Cerebellar nuclear complex (tissue), 1 donor: ENCODE measurements at places on chromosomes 3 and 15.

DNA sequence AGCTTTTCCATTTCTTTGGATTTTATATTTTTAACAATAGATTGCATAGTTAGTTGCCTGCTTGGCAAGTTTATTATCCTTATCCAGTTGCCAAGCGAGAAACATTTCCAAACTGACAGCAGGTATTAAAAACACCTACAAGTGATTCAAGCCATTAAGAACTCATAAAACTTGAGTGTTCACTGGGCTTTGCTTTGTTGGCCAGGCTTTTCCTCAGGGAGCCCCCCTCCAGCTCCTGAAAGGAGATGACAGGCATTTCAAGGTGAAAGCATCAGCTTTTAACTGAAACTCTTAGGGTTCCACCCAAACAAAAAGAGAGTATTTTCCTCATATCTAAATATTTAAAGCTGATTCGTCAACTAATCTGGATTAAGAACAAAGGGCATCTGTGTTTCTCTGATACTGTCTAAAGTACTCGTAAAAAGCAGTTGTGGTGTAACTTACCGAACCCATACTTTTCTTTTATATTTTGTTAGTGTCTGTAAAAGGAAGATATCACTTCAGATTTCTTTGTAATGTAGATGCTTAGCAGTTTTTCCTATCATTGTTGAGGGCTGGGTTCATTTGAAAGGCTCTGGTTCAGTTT lies 363.4 kb downstream of the OTOL1 start:
- DNase-seq = no peak

DNA sequence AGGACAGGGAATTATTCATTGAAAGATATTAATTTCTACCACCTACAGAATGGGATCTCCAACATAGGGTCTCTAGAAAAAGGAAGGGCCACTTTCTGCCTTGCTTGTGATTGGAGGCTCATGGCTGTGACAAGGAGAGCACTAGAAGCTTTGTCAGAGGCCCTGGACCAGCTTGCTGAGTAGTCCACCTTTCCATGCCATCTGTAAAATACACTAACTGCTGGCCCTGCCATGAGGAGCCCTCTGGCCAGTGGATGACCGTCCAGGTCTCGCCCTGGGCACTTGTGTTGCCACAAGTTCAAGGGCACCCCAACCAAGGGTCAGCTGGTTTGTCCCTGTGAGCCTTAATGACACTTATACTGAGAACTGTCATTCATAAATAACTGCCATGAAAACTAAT lies 1.6 kb upstream of the SYNM start:
- no peak for DNase-seq

DNA sequence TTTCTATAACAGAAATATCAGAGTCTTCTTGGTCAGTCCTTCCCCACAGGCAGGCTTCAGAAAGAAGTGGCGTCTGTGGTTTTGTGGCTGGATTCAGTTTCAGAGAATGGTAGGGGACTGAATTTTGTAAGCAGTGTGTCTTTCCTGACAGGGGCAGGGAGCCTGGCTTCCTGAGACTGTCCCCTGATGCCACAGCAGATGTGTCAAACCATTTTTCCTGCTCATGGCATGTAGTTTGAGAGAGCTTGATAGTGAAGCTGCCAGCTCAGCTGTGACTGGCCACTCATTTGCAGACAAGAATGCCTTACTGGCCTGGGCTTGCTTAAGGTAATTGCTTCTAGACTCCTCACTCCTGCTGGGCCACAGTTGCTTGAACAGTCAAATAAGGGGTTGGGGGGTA lies 26.4 kb downstream of the LARS2 start:
- DNase-seq = no peak

GRCh38 chr15:32671339-32672325 lies 30.1 kb downstream of the SCG5 start:
- DNase-seq = no peak

GRCh38 chr3:108564564-108564963 lies 24.7 kb downstream of the CIP2A start:
- no peak for DNase-seq

DNA sequence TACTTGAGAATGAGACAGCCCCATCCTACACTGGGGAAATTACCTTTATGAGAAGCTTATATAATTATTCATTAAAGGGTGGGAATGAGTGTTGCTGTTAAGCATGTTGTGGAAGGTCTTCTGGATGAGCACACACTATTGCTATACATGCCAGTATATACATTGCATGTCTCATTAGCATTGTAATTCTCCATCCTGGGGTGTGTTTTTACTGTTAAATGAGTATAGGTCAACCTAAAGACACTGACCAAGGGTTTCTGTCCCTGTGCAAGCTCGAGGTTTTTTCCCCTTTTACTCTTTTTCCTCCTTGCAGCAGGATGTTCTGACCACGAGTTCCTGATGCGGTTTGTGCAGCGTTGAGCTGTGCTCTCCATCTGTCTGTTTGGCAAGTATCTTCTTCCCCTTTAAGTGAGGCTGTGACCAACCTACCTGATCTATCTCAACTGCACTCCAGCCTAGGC lies 7.2 kb upstream of the IVD start:
- DNase-seq = no peak

DNA sequence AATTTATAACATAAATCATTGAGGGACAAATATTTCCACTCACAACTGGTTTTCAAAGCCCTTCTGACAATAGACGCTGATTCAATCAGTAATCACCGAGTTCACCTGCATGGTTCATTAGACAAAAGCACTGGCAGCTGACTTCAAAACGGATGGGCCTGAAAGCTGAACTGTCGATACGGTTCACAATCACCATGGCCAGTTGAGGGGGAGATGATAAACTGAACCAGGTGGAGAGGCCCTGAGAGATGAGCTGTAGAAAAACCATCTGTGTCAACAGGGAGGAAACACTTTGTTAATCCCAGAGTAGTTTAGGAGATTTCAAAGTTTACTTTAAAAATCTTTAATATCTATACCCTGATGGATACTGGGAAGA lies 75.0 kb downstream of the PEX5L start:
- no peak for DNase-seq
